Mucosa of gallbladder (tissue), 1 donor: ENCODE measurements at places on chromosomes 12 and 14.
A peak's percentile ranks its signal among the peaks of the same experiment; 100 is the strongest.

DNA sequence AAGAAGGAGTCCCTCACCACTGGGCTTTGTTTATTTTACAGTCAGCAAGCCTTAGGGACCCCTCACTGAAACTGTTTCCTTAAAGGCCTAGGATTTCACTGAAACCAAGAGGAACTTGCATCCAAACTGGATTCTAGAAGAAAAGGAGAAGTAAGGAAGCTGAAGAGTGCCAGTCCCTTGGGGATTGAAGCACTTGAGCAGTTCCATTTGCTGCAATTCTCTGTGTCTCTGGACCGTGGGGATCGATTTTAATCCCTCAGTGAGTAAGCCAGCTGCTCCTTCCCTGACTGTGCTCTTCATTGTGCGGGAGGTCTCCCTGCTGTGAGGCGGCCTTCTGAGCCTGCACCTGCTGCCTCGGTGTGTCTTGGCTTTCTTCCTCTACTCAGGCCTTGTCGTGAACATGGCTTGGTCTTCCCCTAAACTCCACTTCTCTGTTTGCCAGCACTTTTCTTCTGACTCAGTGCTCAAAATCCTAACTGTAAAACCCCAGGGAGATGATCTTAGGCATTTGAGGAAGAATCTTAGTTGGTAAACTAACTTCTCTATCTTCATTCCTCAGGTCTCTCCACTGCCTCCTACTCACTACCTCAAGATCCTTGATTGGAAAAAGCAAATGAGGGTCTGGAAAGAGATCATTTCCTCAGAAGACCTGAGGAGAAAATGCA, 132.6 kb downstream of the SLC38A6 start:
- DNase-seq: no peak

DNA sequence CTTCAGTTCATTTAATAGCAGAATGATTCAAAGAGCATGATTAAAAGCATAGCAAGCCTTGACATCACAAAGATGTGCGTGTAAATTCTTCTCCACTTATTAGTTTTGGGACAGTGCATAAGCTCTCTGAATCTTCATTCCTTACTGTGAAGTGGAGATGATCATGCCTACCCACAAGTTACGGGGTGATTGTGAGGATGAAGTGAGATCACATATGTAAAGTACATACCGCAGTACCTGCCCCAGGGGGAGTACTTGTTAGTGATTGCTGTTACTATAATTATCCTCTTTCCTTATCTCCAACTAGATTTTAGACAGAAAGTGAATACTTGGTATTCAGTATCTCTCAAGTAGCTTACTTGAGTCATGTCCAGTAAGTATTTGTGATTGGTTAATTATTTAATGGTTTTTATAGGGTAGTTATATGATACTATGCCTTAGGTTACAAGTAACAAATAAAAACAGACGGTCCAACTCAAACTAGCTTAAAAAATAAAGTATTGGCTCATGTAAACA, 6.0 kb downstream of the RAD9B start:
- no peak for DNase-seq

DNA sequence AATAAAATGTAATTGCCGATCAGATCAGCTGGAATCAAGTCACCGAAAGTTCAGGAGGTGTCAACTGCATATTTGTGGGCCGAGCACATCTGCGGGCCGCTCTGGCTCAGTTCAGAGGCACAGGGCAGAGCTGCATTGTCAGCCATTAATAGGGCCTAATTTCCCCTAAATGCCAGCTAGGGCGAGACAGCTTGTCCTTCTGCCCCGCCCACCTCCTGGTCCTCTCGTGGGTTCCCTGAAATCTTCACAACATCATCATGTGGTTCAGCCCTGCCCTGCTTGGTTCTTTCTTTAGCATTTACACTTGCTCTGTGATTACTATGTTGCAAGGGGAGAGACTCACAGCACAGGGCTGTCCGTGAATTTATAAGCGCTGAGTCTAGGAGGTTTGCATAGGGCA, 148.9 kb downstream of the CHST11 start:
- DNase-seq: peak; percentile 42

DNA sequence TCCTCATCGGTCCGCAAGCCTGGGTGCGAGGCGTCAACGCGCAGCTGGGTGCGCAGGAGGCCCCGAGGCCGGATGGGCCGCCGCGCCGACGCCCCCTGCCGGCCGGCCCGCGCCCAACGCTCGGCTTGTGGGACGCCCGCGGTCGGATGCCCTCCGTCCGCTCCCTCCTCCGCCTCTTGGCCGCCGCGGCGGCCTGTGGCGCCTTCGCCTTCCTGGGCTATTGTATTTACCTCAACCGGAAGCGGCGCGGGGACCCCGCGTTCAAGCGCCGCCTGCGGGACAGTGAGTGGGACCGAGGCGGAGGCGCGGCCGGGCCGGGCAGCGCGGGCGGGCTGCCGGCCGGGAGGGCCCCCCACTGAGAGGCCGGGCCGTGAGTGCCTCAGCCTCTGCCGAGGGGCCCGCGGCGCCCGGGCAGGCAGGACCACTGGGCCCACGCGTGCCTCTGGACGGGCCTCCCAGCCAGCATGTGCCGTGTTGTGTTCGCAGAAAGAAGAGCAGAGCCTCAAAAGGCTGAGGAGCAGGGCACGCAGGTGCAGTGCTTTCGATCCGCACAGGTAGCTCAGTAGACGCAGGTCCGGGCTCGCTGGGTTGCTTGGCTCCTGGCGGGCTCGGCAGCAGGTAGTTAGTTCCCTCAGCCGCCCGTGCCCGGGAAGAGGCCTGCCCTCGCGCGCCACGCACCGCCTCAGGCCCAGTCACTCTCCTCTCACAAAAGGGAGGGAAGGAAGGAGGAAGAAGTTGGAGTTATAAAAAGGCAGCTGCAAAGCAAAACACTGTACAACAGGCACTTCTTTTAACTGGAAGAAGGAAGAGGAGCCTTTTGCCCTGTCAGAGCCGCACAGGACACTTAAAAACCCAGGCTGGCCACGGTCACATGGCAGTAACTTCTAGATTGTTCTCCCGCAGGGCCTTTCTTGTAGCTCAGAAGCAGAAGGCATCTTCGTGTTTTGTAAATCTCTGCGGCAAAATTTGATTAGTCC, at the start of gene TOMM20L:
Gene TOMM20L (plus strand): TSS at position 119 of the 977 bp plus-strand sequence. CDS start 28 bp downstream, at position 147.
- DNase-seq: peak; percentile 70

DNA sequence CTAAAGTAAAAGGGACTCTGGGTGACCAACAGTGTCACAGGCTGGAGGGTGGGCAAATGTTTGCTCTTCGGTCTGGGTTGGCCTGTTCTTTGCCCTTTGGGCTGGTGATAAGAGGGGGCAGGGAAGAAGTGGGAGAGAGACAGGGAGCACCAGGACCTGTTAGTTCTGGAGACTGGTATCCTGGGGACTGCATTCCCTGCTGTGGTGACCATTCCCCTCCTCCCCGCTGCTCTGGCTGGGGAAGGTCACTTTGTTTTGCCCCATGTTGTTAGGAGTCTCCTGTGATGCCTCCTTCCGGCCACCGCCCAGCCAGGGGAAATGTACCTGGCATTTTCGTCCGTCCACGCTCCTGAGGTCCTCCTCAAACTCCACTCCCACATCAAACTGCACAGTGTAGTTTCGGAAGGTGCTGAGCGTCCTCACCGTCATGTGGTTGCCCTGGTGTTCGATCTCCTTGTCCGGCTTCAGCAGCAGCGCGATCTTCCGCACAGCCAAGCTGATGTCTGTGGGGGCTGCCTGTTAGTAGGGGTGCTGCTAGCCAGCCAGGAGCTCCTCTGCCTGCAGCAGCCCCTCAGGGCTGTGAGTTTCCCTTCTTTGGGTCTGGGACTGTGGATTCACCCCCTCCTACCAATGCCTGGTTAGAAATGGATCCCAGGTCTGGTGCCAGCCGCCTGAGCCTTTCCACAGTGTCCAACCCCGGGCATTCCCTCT, 618 bp downstream of the RBP5 start:
- no peak for DNase-seq

- DNase-seq: no peak
Observed at GRCh38 chr14:105710119-105711043, 184.0 kb downstream of the TMEM121 start.

- no peak for DNase-seq
Observed at GRCh38 chr14:51431741-51432140, 191.7 kb downstream of the TMX1 start.

DNA sequence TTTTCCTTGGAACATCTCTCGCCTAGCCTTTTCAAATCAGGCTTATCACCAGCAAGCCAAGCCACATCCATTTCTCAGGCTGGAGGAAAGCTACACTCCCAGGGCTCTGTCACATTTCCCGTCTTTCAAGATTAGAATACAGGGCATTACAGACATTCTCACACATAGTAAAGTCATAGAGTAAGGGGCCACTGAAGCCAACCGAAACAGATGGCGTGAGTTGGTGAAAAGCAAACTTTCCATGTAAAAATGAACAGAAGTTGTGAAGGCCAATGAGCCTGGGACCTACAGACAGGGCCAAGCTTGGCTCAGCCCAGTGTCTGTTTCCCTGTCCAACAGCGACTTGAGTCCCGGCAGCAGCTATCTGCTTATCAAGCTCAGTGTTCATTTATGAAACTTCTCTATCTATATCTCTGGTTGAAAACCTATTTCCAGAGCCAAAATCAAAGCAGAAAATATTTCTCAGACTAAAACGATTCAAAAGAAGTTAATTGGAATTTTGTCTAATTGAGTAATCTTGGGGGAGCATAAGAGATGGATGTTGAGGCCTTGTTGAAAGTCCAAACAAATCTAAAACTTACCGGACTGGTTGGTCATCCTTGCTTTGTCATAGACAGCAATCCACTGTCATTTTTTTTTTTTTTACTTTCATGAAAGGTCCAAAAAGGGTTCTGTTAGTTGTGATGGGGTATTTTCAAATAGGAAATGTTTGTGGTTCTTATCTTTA, 105.6 kb downstream of the DAAM1 start:
- DNase-seq: no peak

DNA sequence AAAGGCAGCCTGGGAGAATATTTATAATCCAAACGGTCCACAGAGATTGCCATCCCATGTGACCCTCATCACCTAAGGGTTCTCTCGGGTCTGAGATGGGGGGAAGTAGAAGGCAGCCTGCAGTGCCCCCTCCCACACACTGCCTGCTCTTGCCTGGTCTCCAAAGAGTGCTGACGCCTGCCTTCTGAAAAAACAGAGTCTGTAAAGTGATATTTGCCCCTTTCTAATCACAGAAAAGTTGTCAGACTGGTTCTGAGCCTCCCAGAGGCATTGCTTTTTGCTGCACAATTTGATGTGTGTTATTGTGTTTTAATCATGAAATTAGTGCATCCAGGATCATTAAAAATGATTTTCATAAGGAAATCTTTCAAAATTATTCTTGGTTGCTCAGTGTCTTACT, 59.2 kb downstream of the TMEM30B start:
- DNase-seq: no peak

DNA sequence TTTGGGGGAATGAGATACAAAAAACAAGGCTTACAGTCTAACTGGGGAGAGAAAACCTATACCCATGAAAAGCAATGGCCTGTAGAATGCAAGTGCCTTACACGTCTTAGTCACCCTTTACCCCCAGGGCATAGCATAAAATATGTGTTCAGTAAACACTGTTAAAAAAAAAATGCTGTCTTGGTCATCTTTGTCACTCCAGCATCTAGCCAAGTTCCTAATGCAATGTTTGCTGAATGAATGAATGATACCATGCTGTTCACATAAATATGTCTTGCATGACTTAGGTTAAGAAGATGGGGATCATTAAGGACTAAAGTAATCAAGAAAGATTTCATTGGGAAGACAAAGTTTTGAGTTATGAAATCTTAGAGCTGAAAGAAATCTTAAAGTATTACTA, 38.5 kb downstream of the PPP2R5E start:
- no peak for DNase-seq
